Adrenal gland (tissue), 19 donors: ENCODE measurements at places on chromosomes 2 and 18. TPM values are rescaled to one million over a fixed set of nuclear protein-coding genes. Genes with fewer than 3 reads are reported as not detected.

DNA sequence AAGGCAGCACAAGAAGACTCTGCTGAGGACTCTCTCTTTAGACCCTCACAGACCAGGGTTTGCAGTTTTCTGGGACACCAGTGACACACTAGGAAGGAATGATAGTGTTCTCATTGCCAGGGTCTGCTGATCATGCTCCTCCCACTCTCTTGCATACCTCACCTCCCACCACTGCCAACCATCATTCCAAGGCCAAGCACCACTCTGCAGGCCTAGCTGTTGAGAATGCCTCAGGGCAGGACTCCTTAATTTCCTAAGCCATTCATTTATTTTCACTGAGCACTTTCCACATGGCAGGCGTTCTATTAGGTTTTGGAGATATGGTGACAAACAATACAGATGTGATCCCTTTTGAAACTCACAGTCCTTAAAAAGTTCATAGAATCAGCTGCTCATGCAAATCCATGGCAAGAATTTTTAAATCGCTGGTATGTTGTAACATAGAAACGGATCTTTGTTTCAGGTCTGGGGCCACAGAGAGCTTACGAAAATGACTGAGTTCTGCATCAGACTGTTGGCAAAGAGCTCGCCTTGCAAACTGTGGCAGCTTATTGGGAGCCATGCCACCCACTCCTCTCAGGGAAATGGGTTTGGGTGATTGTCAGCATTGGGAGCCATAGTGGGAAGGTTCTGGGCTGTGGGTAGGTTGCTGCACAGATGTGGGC, 78.5 kb downstream of the XDH start:
- H3K4me3 ChIP-seq, result no peak overlapping the region
- H3K27me3 ChIP-seq, result no peaks in the 10 kb centered on the region
- no peaks in the 10 kb centered on the region for H3K36me3 ChIP-seq
- no peak for DNase-seq
- H3K27ac ChIP-seq, result no peak overlapping the region

ALKAL2 gene
- total RNA-seq, result 64.4 TPM

DNA sequence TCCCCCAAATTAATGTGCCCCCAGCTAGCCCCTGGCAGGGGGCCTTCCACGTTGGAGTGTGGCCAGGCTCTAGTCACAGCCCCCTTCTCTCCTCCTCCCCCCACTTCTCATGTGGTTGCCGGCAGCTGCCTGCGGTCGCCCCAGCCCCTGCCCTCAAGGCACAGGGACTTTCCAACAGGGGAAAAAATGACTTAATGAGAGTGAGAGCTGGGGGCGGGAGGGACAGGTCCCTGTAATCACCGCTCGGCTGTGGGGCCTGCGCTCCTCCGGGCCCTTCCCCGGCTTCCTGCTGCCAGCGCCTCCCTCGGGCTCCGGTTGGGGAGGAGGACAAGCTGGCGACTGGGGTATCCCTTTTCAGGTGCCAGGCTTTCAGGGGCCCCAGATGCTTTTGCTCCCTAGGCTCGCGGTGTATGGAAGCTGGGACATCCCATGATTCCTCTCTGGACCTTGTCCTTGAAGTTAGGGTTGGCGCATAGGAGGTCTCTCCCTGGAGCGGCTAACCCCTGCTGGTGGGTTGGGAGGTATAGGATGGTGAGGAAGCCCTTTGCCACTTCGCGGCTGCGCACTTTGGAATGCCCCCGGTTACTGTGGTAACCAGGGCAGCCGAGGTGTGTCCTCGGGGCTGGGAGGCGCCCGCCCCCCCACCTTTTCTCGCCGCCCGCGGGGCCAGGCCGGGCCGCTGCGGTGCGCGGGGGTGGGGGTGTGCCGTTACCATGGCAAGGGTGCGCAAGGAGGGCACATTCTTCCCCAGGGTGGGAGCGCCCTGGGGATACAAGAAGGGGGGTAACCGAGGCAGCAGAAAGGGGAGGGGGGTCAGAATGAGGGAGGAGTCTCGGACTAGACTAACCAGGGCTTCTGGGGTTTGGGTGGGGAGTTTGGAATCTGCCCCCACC, 16.1 kb downstream of the WNT10A start:
- peaks cover 59% of the 10 kb centered on the region for H3K27me3 ChIP-seq
- H3K36me3 ChIP-seq, result no peaks in the 10 kb centered on the region
- DNase-seq, result peak; percentile 51
- H3K27ac ChIP-seq, result no peak overlapping the region

DNA sequence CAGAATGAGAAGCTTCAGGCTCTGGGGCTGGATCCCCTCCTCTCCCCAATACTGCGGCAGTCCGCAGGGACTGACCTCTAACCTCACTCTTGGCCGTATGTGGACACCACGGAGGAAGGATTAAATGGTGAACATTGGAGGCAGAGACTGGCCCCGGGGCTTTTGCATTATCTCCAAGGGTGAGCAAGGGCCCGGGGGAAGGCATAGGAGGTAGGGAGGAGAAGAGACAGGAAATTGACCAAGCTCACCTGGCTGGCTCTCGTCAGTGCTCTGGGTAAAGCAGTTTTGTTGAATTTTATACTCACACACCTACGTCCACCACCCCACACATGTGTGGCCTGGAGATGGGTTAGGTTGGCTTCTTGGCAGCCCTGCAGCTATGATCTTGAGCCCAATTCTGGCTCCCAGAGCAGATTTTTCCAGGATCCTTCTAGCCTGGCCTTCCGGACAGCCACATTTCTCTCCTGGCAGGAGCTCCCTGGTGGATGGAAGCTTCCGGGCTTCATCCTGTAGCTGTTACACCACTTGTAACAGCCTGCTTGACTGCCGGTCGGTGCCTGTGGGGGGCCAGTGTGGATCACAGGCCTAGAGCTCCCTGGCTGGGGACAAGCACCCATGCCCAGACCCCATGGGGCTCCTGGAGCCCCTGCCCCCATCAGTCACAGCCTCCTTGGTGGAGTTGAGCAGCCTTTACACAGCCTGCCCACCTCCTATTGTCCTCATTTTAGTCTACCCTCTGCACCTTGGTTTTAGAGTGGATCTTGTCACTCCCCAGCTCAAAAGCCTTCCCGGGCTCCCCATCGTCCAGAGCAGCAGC, 7.6 kb downstream of the ITM2C start:
- H3K4me3 ChIP-seq, result no peak overlapping the region
- DNase-seq, result no peak
- H3K4me1 ChIP-seq, result peaks cover 14% of the 10 kb centered on the region
- H3K27ac ChIP-seq, result no peak overlapping the region
- H3K36me3 ChIP-seq, result peaks cover 2% of the 10 kb centered on the region

MDH1B gene
- 0.88 TPM for total RNA-seq

- no peak overlapping the region for H3K4me3 ChIP-seq
- H3K27me3 ChIP-seq, result no peaks in the 10 kb centered on the region
- no peaks in the 10 kb centered on the region for H3K36me3 ChIP-seq
- H3K27ac ChIP-seq, result no peak overlapping the region
These were observed 148.5 kb downstream of the GALNT14 start for GRCh38 chr2:30989746-30990145.

GRCh38 chr18:73352546-73352945, 484.8 kb upstream of the NETO1 start:
- no peaks in the 10 kb centered on the region for H3K36me3 ChIP-seq
- H3K4me1 ChIP-seq, result no peaks in the 10 kb centered on the region
- no peak overlapping the region for H3K4me3 ChIP-seq
- H3K27me3 ChIP-seq, result no peaks in the 10 kb centered on the region

SPATA3 gene
- not detected for total RNA-seq

GRCh38 chr18:32040936-32041335, 22.3 kb downstream of the RNF125 start:
- DNase-seq, result no peak
- H3K27ac ChIP-seq, result no peak overlapping the region
- H3K4me3 ChIP-seq, result no peak overlapping the region

ABCG5 gene
- 0.69 TPM for total RNA-seq

STAT4 gene
- total RNA-seq, result 0.52 TPM

- H3K4me1 ChIP-seq, result no peaks in the 10 kb centered on the region
- H3K4me3 ChIP-seq, result no peak overlapping the region
- H3K27me3 ChIP-seq, result peaks cover 15% of the 10 kb centered on the region
- no peaks in the 10 kb centered on the region for H3K36me3 ChIP-seq
- H3K27ac ChIP-seq, result no peak overlapping the region
- no peak for DNase-seq
These were observed 13.5 kb downstream of the ABCG8 start for GRCh38 chr2:43852196-43852730.

- H3K36me3 ChIP-seq, result no peaks in the 10 kb centered on the region
- H3K27me3 ChIP-seq, result no peaks in the 10 kb centered on the region
- no peaks in the 10 kb centered on the region for H3K4me1 ChIP-seq
- no peak overlapping the region for H3K4me3 ChIP-seq
These were observed 62.3 kb downstream of the TTC32 start for GRCh38 chr2:19839438-19839837.

DNA sequence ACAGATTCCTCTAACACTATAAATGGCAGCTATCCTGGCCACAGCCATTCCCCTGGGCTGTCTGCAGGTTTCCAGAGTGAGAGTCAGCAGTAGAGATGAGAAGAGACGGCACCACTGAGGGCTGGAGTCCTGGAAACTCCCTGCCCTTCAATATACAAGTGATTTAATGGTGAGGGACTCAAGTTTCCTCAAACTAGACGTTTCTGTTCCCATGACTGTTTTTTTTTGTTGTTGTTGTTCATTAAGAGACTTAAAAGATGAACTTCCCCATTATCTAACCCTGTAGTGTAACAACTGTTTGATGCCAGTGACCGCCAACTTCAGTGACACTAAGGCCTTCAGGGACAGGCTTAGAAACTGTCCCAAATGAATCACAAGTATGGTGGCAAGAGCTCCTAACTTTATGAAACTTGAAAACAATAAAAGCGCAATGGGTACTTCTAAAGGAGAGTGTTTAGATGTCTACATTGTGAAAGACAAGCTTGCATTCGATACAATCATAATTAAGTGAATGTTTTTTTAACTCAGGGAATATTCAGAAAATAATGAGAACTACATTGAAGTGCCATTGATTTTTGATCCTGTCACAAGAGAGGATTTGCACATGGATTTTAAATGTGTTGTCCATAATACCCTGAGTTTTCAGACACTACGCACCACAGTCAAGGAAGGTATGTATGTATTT, 34.0 kb downstream of the IL1R2 start:
- H3K27ac ChIP-seq, result no peak overlapping the region
- H3K36me3 ChIP-seq, result no peaks in the 10 kb centered on the region
- H3K4me1 ChIP-seq, result peaks cover 11% of the 10 kb centered on the region
- H3K4me3 ChIP-seq, result no peak overlapping the region

CDH20 gene
- 0.08 TPM for total RNA-seq

NMUR1 gene
- 0.39 TPM for total RNA-seq

CYP27C1 gene
- total RNA-seq, result 0.19 TPM

- no peak overlapping the region for H3K27ac ChIP-seq
- DNase-seq, result peak; percentile 83
- no peaks in the 10 kb centered on the region for H3K27me3 ChIP-seq
- H3K4me1 ChIP-seq, result no peaks in the 10 kb centered on the region
- H3K4me3 ChIP-seq, result no peak overlapping the region
These were observed 38.9 kb downstream of the CNGA3 start for GRCh38 chr2:98385050-98385699.

ECEL1 gene
- total RNA-seq, result 5.0 TPM

DNA sequence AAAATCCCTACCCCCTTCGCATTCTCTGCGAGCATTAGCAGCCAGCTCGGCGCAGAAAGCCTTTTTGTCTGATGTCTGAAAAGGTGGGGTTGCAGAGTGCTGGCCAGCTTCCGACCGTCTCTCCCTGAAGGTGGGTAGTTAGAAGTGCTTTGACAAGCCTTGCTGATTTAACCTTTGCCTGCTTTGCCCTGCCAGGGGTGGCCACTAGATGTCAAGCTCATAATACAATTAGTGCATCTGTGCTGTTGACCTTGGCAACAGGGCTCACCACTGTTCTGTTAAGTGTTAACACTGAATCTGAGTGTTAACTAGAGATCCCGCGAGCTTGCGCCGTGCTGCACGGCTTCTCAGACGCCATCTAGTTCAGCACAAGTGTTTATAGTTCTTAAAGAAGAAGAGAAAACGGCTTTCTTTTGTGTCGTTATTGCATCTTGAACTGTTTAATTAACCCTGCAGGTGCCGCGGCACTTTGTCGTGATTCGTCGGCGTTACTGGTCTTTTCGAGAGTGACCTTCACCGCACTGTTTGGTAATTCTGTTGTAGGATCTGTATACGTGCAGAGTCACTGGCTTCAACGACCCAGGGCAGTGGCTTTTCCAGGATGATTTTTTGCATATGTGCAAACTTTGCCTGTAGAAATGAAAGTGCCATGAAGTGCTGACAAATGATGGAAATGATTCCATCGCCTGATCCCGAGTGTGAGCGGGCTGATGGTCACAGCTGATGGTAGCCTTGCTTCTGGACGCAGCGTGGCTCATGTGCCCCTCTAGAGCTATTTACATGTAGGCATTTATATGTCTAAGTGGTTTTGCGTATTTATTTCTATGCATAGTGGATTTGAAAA, 5.5 kb downstream of the SALL3 start:
- no peaks in the 10 kb centered on the region for H3K36me3 ChIP-seq
- no peak overlapping the region for H3K4me3 ChIP-seq
- no peaks in the 10 kb centered on the region for H3K4me1 ChIP-seq
- no peak overlapping the region for H3K27ac ChIP-seq
- DNase-seq, result peak; percentile 36

GRCh38 chr18:29002747-29003146, 825.8 kb upstream of the CDH2 start:
- H3K4me3 ChIP-seq, result no peak overlapping the region
- no peaks in the 10 kb centered on the region for H3K27me3 ChIP-seq
- H3K27ac ChIP-seq, result no peak overlapping the region
- no peaks in the 10 kb centered on the region for H3K4me1 ChIP-seq
- H3K36me3 ChIP-seq, result no peaks in the 10 kb centered on the region

HOXD10 gene
- not detected for total RNA-seq
